ENCODE measurements at places on chromosomes 11 and 22.
A peak's percentile ranks its signal among the peaks of the same experiment; 100 is the strongest.

GRCh38 chr11:85867751-85868150 is 12.6 kb downstream of the CCDC83 start:
- ATAC-seq = no peak

DNA sequence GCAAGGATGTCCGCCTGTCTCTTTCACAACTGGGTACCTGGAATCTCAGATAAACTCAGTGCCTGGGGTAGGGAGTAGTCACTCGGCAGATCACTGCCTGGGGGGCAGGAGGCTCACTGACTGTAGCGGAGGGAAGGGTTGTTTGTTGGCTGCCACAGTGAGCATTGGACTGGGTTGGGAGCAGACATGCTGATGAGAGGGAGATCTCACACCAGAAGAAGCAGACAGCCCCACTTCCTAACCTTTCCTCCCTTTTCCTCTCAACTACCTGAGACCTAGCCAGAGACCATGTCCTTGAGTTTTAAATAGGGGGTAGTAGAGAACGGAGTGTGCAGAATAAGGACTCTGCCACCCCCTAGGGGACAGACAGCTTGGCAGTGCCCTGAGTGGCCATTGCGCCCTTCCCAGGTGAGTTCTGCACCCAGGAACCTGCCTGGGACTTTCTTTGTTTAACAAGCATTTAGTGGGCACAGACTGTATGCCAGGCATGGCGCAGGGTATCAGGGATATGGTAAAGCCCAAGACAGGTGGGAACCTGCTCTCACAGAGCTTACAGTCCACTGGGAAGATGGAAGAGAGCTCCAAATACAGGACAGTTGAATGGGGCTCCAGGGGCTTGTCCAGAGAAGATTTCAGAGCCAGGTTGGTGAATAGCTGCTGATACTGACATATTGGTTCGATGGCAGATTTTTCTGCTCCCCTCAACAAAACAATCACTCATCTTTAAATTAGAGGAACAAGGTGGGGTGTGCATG is 115.7 kb upstream of the NNMT start:
- no peak for ATAC-seq

- ATAC-seq = peak; percentile 41
Observed at GRCh38 chr11:114340311-114341131, 44.3 kb downstream of the NNMT start.

DNA sequence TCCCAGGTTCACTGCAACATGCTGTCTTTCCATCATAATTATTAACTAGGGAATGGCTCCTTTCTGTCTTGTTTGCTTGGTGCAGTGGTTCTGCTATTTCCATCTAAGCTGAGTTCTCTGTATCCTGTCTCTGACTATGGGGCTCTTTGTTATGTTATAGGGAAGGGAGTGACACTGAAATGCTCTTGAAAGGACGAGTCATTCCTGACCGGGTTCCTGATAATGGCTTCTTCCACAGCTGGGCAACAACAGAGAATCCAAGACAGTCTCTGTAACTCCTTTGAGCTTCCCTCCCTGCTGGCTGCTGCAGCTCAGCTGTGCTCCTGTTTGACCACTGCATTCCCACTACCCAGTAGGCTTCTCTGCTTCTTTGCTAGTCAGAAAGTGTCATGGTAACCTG is 24.1 kb downstream of the OR2AT4 start:
- no peak for ATAC-seq

- ATAC-seq = no peak
Observed at GRCh38 chr11:45382133-45382878, 96.2 kb upstream of the SYT13 start.

- ATAC-seq = no peak
Observed at GRCh38 chr11:62715150-62716130, 8.0 kb downstream of the GNG3 start.

DNA sequence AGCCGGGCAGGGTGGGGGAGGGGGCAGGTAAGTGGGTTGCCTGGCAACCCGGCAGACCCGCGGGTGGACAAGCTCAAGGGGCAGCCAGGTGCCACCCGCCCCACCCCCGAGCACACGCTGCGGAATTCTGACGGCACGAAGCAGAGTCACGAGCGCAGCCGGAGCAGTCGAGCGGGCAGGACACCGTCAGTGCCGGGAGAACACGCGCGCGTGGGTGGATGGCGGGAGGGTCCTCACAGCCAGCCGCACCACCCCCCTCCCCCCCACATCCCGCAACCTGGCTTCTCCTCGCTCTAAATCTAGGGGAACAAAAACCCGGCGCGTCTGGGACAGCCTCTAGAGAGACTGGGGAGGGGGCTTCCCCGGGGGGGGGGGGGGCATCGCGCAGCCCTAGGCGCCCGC is 133.1 kb upstream of the HSD17B12 start:
- ATAC-seq = no peak

GRCh38 chr22:37690407-37690806 is 4.3 kb downstream of the NOL12 start:
- ATAC-seq = no peak

- peak; percentile 9 for ATAC-seq
Observed at GRCh38 chr11:125903711-125904659, at the start of gene DDX25. TSS of gene DDX25 (plus strand) at chr11:125904508. CDS start at chr11:125904518, 10 bp downstream.

DNA sequence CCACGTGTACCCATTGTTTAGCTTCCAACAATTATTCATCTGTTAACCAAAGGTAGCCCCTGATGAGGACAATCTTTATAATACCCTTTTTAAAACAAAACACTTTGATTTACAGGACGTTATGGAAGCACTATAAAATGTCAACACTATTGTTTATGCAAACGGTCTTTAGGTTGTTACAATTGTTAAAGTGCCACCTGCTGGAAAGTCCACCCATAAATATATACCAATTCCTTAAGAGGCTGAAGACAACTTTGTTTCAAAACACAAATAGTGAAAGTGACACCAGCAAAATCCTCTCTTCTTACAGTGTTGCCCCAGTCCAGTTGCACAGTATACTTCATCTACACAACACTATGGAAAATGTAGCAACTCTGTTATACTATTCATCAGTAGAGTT is 68.9 kb upstream of the SLN start:
- ATAC-seq = no peak

DNA sequence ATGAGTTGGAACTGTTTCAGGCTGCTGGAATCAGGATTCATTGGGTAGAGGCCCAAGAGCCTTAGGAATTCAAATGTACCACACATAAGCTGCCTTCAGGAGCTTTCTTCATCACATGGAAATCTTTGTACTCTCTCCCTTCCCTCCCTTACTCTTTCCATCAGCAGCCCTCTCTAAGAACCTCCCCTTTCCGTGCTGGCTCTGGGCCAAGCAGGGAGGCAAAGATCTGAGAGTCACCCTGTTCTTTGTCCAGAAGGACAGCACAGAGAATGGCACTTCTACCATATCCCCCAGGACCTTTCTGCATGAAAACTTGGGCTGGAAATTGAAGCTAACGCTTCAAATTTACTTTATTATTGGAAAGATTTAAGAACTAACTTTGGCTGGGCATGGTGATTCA is 20.7 kb upstream of the TPBGL start:
- ATAC-seq = no peak

- ATAC-seq = no peak
Observed at GRCh38 chr11:19018901-19019300, 41.6 kb downstream of the MRGPRX2 start.

GRCh38 chr22:47337161-47337621 is 574.7 kb downstream of the TBC1D22A start:
- ATAC-seq = peak; percentile 41

DNA sequence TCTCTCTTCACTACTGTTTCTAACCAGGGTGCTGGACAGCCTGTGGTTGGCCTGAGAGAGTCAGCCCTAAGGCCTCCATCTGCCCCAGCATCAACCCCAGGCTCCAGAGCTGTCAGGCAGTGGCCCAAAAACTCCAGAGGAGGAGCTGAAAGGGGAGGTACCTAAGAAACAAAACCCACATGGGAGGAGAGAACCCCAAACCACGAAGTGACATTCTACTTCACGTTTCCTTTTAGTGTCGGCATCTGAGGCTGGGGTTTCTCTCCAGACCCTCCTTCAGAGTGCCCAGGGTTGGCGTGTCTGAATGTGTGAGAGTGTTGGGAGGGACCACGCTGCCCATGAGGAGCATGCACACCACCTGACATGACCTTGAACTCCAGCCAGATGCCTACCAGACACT is 69.8 kb upstream of the NNMT start:
- no peak for ATAC-seq

GRCh38 chr22:45429424-45429823 is 15.9 kb downstream of the RIBC2 start:
- ATAC-seq = no peak

DNA sequence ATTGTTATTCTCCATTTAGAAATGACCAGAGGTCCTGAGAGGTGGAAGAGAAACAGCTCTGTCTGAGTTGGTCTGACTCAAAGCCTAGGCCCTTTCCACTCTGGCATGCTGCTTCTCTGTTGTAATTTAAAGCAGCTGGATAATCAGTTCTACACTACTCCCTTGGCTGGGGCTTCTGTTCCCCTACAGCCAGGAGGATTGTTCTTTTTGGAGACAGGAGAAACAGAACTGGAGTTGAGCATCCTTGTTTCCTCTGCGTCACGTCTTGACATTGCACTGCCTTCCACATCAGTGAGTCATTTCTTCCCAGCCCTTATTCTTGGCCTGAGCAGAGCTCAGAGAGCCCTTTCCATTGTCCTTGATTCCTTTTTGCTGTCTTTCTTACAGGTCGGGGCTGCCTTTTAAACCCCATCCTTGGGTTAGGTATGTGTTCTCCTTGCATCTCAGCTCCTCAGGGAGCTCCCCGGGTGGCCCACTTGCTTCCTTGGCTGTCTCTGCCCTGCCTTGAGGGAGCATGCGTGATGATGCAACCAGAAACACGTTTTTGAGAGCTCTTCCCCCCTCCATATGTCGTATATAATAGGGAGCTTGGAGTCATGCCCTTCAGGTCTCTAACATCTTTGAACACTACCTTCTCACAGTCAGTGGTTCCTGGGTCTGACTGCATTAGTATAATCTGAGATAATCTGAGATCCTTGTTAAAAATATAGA is 35.7 kb downstream of the CYB5R2 start:
- ATAC-seq = no peak

GRCh38 chr11:35247863-35248262 is 108.9 kb downstream of the CD44 start:
- no peak for ATAC-seq

GRCh38 chr11:13717331-13717730 is 48.9 kb downstream of the FAR1 start:
- ATAC-seq = no peak

DNA sequence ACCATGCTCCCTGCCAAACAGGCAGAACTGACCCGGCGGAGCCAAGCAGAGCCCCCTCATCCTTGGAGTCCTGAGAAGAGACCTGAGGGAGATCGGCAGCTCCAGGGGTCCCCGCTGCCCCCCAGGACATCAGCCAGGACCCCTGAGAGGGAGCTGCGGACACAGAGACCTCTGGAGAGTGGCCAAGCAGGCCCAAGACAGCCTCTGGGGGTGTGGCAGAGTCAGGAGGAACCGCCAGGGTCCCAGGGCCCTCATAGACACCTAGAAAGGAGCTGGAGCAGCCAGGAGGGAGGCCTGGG is 37.5 kb downstream of the TRIOBP start:
- ATAC-seq = no peak

DNA sequence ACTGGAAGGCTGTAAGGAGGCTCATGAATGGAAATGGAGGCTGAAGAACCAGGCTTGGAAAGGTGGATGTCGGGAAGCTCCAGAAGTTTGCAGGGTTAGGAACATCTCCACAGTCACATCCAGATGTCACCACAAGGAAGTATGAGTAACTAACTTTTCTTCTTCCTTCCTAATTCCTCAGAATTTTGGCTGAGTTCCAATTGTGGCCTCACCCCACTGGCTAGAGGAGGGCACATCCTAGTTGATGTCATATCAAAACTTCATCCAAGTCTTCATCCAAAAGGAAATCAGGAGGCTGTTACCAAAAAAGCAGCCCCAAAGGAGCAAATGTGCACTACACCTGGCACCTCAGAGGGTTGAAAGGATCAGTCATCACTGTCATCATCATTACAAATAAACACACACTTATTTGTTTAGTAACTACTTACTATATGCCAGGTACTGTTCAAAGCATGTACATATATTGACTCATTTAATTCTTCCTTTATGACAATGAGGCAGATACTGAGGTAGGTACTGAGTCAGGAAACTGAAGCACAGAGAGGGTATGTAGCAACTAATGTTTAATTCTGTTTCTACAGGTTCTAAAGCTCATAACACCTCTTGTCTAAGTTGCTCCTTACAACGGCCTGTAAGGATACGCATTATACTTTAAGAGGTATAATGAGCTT is 7.3 kb upstream of the PTPN5 start:
- ATAC-seq = peak; percentile 85

DNA sequence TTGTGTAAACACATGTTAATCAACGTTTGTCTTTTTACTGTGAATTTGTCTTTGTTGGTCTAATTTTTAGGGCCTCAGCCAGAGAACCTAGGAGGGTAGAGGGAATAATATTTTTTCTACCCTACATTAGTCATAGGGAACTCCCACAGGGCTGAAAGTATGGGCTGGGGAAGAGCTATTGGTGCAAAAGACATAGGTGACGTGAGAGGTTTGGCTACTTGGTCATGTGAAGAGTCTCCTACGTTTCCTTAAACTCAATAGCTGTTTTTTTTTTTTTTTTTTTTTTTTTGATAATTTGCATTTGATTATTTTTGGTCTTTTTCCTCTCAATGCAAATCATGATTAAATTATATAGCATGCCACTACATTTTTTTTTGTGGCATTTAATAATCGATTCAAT is 15.9 kb upstream of the MMP7 start:
- ATAC-seq = peak; percentile 34

DNA sequence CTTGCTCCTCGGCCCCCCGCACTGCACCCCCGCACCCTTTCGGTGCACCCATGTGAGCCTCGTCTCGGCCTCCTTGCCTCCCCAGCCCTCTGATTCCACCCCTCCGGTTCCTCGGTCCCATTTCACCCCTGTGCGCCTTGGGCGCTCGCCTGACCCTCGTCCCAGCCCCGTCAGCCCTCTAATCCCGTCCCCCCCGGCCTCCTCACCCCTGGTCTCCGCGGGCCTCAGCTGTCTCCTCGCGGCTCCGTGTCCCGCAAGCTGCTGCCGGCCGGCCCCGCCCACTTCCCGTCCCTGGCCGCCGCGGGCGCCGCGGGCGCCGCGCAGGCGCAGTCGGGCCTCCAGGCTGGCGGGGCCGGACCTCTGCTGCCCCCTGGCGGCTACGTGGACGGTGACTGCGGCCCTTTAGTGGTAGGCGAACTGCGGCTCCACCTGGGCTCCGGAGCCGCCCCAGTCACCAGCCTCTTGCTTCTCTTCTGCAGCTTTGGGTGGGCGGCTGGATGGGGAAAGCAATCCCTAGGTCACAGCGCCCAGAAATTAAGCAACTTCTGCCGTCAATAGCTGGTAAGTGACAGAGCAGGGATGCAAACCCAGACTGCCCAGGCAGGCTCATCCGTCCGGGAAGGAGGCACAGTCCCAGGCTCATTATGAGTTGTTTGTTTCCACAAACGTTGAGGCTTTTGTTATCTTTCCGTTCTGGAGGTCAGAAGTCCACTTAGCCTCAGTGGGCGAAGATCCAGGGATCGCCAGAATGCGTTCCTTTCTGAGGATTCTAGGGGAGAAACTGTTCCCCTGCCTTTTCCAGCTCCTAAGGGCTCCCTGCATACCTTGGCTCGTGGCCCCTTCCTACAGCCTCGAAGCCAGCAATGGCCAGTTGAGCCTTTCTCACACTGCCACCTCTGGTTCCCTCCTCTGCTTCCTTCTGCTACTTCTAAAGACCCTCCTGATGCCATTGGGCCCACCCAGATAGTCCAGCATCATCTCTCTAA is at the start of gene PPM1F:
Gene PPM1F, minus strand, starts transcription at position 263 of the 986 bp plus-strand sequence. CDS start 6,800 bp downstream, outside the sequence.
- peak; percentile 86 for ATAC-seq
